ENCODE measurements at places on chromosomes 6 and 20.

DNA sequence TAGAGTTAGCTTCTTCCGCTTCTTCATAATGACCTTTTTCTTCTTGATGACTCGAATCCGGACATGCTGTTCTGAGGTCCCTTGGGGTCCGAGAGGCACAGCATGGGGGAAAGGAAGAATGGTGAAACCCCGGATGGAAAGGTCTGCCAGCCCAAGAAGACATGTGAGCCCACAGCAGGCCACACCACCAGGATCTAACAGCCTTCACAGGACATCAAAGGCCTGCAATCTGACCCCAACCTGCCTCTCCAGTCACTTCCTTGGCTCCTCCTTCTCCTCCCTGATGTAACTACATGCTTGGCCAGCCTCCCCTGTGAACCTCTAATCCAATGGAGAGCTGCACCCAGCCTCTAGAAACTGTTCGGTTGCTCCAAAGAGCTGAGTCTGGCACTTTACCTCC is 1.6 kb downstream of the CPXM1 start:
- no peak for DNase-seq

DNA sequence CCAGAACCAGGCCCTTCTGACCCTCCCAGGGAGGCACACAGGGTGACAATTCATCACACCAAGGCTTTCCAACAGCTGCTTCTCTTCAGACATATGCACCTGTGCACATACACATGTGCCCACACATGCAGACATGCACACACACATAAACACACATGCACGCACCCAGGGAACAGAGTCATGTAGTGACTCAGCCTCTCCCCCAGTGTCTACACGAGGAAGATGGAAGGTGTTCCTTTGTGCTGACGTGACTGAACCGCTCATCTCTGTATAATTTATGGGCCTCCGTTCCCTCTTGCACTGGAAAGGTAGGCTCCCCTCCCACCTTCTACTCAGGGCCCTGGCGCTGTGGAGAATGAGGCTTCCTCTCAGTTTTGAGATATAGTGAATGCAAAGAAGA is 23.8 kb upstream of the PLEKHG1 start:
- DNase-seq = no peak

DNA sequence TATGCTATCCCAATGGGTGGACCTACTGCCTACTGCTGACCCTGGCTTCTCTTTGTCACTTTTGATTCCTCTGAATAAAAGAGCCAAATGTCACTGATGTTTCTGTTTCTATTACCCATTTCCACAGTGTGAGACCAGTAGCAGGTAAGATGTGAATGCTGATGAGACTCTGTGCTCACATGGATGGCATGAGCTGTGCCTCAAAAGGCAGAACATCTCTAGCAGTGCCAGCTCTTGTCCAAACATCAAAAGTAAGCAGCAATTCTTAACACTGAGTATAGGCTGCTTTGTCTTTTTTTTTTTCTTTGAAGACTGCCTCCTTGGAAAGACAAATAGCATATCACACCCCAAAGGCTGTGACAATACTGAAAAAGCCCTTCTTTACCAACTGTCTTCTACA is 459.2 kb upstream of the RUNX2 start:
- no peak for DNase-seq

- no peak for DNase-seq
Measured at GRCh38 chr20:55583036-55583435, 422.3 kb downstream of the CBLN4 start.

- DNase-seq = no peak
Measured at GRCh38 chr6:108564178-108564577, 3.5 kb downstream of the FOXO3 start.

GRCh38 chr6:32087574-32088486 is 21.3 kb downstream of the TNXB start:
- peak; percentile 72 for DNase-seq

DNA sequence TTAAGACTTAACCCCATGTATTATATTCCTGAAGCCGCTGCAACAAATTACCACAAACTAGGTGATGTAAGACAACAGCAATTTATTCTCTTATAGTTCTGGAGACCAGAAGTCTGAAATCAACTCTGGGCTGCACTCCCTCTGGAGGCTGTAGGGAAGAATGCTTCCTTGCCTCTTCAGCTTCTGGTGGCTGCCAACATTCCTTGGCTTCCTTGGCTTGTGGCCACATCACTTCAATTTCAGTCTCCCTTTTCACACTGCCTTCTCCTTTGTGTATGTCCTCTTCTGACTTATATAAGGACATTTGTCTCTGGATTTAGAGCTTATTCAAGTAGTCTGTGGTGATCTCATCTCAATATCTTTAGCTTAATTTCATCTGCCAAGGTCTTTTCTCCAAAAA is 141.6 kb downstream of the DHX35 start:
- no peak for DNase-seq

DNA sequence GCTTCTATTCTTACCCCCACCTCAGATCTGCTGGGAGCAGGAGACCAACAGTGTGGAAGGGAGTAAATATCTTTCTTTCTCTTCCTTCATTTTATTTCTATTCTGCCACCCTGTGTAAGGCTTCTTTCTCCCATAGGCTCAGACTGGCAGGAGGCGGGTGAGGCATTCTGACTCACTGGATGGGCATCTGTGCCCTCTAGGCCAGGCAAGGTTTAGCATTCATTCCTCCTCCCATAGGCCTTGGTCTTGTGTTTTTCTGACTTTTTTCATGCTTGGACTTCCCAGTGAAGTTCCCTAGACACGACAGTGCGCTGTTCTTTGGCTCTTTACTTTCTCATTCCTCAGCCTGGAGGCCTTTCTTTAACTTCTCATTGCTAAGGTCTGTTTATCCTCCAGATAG is 235.2 kb downstream of the SYNE1 start:
- DNase-seq = no peak

DNA sequence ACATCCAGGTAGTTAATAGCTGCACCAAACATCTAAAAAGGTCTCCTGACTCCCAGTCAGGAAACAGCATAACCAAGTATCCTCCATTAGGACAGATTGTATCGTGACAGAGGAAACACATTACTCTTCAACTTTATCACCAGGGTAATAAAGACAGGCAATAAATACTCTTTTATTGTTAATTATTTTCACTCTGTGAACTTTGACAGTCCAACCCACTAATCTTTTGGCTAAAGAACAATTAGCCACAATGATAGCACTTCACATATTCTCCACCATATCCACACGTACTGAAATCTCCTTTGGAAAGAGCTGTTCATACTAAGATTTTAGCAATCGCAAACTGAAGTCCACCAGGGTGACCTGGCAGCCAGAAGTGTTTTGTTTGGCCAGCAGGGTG is 46.4 kb downstream of the ARHGAP18 start:
- no peak for DNase-seq

DNA sequence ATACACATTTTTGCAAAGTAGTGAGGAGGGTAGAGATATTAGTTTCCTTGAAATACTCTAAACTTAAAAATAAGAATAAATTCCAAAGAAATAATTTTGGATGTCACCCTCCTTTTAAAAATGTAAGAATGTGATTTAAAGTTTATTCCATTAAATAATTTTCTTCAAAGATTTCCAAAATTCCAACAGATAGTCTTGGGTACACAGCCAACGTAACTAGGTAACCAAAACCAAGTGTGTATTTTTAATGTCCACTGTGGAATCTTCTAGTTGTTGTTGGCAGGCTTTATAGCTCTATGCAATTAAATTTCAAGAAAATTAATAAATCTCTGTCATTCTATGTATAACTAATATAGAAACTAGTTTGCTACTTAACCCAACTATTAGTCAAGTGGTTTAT is 101.3 kb downstream of the COL21A1 start:
- DNase-seq = no peak

DNA sequence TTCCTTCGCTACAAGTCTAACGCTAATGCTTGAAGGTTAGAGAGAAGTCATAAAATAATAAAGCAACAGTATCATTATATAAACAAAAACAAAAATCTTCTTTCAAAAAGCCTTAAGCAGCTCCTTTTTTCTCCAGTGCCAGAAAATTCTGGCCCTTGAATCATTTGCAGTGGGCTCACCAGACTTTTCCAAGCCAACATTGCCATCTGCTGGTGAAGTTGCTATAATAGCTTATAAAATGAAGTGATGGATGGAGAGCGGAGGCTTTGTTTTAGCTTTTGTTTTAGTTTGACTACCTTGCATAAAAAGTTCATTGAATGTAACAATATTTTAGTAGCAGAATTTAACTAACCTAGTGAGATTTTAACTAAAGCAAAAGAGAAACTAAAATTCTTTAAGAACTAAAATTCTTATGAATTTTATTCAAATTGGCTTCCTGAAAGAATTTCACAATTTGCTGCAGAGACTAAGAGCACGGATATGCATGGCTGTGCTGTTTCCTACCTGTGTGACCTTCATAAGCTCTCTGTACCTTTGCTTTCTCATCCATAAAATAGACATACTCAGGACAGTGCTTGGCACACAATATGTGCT is 44.8 kb upstream of the SLC2A12 start:
- DNase-seq = peak; percentile 43

DNA sequence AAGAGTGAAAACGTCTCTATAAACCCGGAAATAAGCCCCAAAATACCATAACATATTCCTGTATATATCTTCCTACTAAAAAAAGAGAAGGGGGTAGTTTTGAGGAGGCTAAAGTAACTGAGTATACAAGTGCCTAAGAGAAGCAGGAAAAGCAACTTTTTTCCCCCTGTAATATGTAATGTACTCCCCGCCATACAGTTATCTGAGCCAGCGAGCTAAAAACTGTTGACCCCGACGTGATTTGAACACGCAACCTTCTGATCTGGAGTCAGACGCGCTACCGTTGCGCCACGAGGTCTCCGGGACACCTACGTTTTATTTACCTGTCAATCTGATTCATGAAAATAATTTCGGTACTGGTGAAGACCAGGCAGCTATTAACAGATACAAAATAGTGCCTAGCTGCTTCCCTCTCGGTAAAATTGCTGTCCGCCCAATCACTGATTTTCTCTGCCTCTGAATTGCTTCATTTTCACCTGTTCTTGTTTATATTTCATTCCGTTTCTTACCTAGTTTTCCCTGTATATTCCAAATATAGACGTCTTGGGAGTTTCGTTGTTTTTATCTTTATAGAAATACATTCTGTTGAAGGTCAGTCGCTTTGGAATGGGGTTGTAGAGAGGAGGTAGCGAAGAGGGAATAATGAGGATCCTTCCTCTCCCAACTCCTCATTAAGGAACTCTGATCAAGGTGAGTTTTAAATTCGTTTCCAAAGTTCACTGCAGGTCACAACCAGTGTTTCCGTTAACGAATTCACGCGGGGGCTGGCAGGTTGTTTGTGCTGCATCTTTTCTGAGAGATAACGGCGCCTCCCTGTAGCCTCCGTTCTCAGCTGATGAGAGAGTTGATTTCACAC is 33.6 kb upstream of the BTN3A2 start:
- no peak for DNase-seq

- DNase-seq = no peak
Measured at GRCh38 chr6:109260126-109260525, 122.1 kb downstream of the CD164 start.

- DNase-seq = no peak
Measured at GRCh38 chr6:169577236-169577635, 124.6 kb downstream of the WDR27 start.

Measured in stimulated activated CD8-positive, alpha-beta memory T cell treated with anti-CD3 and anti-CD28 coated beads, Interleukin-2, amount 100 ng/mL, for 48 hours (primary cell).